ENCODE measurements at places on chromosomes 6 and 20.

GRCh38 chr20:37896932-37897548, 5.9 kb upstream of the VSTM2L start:
- DNase-seq = peak; percentile 23

- no peak for DNase-seq
These were observed 498.7 kb downstream of the TENT5A start for GRCh38 chr6:81253821-81254220.

- DNase-seq = no peak
These were observed 10.8 kb downstream of the SENP6 start for GRCh38 chr6:75612434-75612833.

GRCh38 chr20:5735845-5736510, 14.2 kb upstream of the SHLD1 start:
- no peak for DNase-seq

DNA sequence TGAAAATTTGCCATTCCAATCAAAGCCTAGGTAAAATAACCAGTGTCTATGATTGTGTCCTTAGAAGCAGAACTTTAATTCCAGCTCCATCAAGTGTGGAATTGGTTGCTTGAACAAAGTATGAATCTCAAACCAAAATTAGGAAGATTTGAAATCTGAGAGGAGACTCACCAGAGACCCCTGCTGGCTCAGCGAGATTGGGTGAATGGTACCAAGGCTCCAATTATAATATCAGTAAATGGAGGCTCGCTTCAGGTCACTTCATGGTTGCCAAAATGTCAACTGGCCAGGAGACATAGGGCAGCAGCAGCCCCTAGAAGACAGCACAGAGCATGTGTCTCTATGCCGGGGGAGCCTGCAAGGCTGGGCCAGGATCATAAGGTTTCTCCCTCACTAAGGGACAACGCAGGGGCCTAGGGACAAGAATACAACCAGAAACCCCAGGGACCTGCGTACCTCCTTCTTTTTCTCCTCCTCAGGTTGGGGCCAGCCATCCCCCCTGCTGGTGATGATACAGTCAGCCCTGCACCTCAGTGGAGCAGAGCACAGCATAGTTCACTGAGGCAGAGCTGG, 14.0 kb downstream of the RBL1 start:
- DNase-seq = no peak

- peak; percentile 54 for DNase-seq
These were observed 11.7 kb upstream of the SIRPG start for GRCh38 chr20:1669304-1669703.

- no peak for DNase-seq
These were observed 30.8 kb downstream of the CD164 start for GRCh38 chr6:109351231-109352130.

GRCh38 chr6:99143108-99143861, 195.5 kb upstream of the FBXL4 start:
- DNase-seq = no peak

GRCh38 chr6:159844737-159845645, 44.9 kb downstream of the PNLDC1 start:
- no peak for DNase-seq

GRCh38 chr20:57387945-57388371, 3.2 kb upstream of the RBM38 start:
- DNase-seq = no peak

- peak; percentile 8 for DNase-seq
These were observed 35.5 kb downstream of the PYGB start for GRCh38 chr20:25283221-25283951.

- DNase-seq = no peak
These were observed 1.2 kb downstream of the DDR1 start for GRCh38 chr6:30885481-30885998.

DNA sequence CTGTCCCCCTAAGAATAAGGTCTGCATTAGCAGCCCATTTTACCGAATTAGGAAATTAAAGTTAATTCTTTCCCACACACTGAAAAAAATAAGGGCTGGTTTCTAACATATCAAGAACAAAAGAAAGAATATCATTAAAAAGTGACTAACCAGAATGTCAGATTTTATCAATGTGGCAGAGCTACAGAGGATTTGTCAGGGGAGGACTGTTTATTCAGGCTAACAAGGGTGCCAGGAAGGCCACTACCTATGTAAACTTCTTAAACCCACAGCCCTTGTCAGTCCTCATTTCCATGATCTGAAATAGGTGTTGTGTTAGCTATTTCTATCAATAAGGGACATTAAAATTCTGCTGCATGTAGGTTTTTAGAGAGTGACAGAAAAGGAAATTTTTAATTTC, 76.4 kb downstream of the BACH2 start:
- DNase-seq = no peak

DNA sequence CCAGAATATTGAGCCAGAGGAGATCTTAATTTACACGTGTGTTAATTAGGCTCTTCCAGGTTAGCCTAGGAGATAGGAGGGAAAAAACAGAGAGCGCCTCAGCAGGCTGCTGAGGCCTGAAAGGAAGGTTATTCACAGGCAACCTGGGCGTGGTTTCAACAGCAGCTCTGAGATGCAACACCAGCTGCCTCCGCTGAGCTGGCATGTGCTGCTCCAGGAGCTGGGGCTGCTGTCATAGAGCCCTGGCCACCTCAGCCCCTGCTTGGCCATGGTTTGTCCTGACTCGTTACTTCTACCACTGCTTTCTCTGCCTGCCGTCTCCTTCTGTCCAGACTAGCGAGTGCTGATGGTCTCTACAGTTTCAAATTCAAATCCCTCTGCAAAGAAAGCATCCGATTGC, 32.4 kb upstream of the RPP40 start:
- DNase-seq = no peak

DNA sequence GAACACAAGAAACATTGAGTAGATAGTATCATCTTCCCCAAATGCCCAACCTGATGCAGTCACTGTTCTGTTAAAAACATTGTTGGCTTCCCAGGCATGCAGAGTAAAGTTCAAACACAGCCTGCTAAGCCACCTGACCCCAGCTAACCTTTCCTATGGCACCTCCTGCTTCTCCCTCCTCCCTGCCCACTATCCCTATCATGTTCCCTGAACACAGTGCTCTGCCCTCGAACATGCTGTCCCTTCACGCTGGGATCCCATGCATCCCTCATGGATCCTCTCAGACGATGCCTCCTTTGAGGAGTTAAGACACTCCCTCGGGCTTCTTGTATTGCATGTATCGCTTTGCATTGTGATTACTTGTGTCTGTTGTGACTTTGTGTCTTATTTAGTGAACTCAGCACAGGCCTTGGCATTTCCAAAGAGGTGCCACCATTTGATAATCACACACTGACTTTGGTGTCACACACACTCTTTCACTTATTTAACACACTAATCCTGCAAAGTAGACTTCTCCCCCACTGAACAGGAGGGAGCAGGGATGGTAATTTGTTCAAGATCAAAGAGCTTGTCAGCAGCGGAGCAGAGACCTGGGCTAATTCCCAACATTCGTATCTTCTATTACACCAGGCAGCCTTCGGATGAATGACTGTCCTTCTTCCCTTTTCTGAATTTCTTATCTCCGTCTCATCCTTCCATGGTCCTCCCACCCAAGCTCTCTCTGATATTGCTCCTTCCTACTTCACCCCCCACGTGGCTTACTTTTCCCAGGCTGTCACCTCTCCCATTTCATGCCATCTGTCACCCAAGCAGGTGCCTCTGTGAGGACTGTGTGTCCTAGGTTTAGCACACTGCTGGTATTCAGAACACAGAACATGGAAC, 28.3 kb upstream of the SMIM29 start:
- DNase-seq = peak; percentile 35

Data from left ventricle myocardium inferior (tissue), 1 donor.